ENCODE measurements at places on chromosomes 1 and 21. TPM values are rescaled to one million over a fixed set of nuclear protein-coding genes. Genes with fewer than 3 reads are reported as not detected.

The ADAM30 gene
- total RNA-seq, result not detected

The PLA2G2A gene
- total RNA-seq, result not detected

The PRDM16 gene
- total RNA-seq, result 19.9 TPM

The PSRC1 gene
- total RNA-seq, result 1.3 TPM

The GORAB gene
- total RNA-seq, result 3.0 TPM

The RRP1 gene
- total RNA-seq, result 16.2 TPM

The SLC35A3 gene
- 16.2 TPM for total RNA-seq

The RNU1-2 gene
- under 0.01 TPM for total RNA-seq

The SLAMF7 gene
- 0.27 TPM for total RNA-seq

The FCRL2 gene
- under 0.01 TPM for total RNA-seq

The TESK2 gene
- 7.8 TPM for total RNA-seq

The KIF2C gene
- 3.0 TPM for total RNA-seq

The OR2M4 gene
- total RNA-seq, result under 0.01 TPM

The MYBPH gene
- total RNA-seq, result not detected

The NCF2 gene
- 3.0 TPM for total RNA-seq

The ATP6V1G3 gene
- not detected for total RNA-seq

The ACTRT2 gene
- total RNA-seq, result not detected

The MATN1 gene
- 2.7 TPM for total RNA-seq

The TSNAX gene
- 8.1 TPM for total RNA-seq

The MEAF6 gene
- total RNA-seq, result 31.0 TPM

The BTBD19 gene
- total RNA-seq, result 3.5 TPM

The CDA gene
- total RNA-seq, result 0.27 TPM

The FAM151A gene
- total RNA-seq, result not detected

The KCNK2 gene
- not detected for total RNA-seq

The LCE6A gene
- total RNA-seq, result not detected

The MINDY1 gene
- 41.7 TPM for total RNA-seq

The NGF gene
- not detected for total RNA-seq

The MAP1LC3C gene
- total RNA-seq, result not detected

The LRRN2 gene
- total RNA-seq, result 1.3 TPM

The PTPN14 gene
- 4.6 TPM for total RNA-seq

The SVBP gene
- total RNA-seq, result 7.0 TPM

The ABCB10 gene
- total RNA-seq, result 18.6 TPM

The LINGO4 gene
- under 0.01 TPM for total RNA-seq

The KMO gene
- total RNA-seq, result 0.81 TPM

The EPHA8 gene
- total RNA-seq, result not detected

The OR2G6 gene
- not detected for total RNA-seq

The RC3H1 gene
- total RNA-seq, result 28.0 TPM

The LEFTY1 gene
- total RNA-seq, result under 0.01 TPM

The ZNF669 gene
- total RNA-seq, result 15.6 TPM

The DAB1 gene
- total RNA-seq, result under 0.01 TPM

The KRTAP12-3 gene
- total RNA-seq, result not detected

The FCRL6 gene
- total RNA-seq, result under 0.01 TPM

The CELA3A gene
- not detected for total RNA-seq

The DDX59 gene
- 10.5 TPM for total RNA-seq

The MRPL9 gene
- total RNA-seq, result 70.6 TPM

The SLC30A2 gene
- total RNA-seq, result under 0.01 TPM

The MRAP gene
- total RNA-seq, result not detected

The RNU1-3 gene
- under 0.01 TPM for total RNA-seq

All from hematopoietic multipotent progenitor cell (in vitro differentiated cells).